Fibroblast of lung (primary cell): ENCODE measurements at places on chromosomes 16 and 17.
A peak's percentile ranks its signal among the peaks of the same experiment; 100 is the strongest.

DNA sequence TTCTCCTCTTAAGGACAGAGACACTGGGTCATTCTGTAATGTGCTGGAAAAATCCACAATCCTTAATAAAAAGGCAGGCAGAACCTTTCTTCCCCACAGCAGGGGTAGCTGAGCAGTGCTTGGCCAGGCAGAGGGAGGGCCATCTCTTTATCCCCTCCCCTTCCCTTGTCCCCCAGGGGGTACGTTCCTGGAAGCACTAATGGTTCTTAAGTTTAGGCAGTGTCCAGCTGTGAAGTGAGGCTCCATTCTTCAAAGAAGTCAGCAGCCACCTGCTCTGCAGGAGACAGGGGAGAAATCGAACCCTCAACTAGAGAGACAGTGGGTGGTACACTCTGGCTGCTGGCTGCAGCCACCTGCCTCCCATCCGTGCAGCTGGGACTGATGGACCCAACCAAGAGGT lies 533.9 kb upstream of the CDH11 start:
- DNase-seq, result no peak

GRCh38 chr17:76139801-76140660 lies 1.0 kb downstream of the FOXJ1 start:
- DNase-seq, result no peak

GRCh38 chr16:3389663-3390338 lies 11.0 kb downstream of the ZSCAN32 start:
- DNase-seq, result no peak

- DNase-seq, result no peak
These were observed 145.6 kb downstream of the CCDC182 start for GRCh38 chr17:57599271-57600045.

DNA sequence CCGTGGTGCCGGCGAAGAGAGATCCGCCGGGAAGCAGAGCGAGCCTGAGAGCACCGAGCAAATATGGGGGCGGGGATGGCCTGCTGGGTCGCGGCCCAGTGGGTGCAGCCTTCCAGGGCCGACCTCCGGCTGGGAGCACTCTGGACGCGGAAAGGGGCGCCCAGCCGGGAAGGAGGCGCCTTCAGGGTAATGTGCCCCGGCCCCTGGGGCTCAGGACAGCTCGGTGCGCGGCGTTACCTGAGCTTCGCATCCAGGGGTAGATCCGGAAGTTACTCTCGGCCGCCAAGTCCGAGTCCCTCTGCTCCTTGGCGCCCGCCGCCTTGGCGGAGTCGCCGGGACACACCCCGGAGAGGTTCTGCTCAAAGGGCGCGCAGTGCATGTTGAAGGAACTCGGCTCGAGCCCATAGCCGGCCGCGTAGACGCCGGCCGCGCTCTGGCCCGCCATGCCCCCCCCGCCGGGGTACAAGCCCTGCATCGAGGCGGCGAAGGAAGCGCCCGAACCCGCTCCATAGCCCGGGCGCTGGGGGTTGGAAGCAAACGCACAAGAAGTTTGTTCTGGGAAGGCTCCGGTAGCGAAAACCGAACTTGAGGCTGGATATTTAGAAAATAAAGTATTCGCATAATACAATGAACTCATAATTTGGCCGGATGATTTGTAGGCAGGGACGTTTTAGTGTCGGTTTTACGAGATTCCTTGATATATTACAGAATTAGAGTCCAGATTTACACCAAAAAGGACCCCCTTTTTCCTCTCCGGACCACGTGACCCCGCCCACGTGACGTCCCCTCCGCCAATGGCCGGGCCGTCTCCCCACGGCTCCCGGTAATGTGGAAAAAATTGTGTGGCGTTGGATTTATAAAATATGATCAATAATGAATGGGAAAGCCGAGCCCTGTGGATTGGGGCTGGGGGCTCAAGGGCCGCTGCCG lies at the start of gene HOXB7:
TSS of gene HOXB7 (minus strand) at position 736 of the 930 bp plus-strand sequence. CDS start at position 637, 99 bp downstream.
- DNase-seq, result peak; percentile 75

- no peak for DNase-seq
These were observed 11.1 kb downstream of the DEXI start for GRCh38 chr16:10931134-10931533.

GRCh38 chr17:39325528-39326240 lies 75.7 kb downstream of the FBXL20 start:
- DNase-seq, result no peak

DNA sequence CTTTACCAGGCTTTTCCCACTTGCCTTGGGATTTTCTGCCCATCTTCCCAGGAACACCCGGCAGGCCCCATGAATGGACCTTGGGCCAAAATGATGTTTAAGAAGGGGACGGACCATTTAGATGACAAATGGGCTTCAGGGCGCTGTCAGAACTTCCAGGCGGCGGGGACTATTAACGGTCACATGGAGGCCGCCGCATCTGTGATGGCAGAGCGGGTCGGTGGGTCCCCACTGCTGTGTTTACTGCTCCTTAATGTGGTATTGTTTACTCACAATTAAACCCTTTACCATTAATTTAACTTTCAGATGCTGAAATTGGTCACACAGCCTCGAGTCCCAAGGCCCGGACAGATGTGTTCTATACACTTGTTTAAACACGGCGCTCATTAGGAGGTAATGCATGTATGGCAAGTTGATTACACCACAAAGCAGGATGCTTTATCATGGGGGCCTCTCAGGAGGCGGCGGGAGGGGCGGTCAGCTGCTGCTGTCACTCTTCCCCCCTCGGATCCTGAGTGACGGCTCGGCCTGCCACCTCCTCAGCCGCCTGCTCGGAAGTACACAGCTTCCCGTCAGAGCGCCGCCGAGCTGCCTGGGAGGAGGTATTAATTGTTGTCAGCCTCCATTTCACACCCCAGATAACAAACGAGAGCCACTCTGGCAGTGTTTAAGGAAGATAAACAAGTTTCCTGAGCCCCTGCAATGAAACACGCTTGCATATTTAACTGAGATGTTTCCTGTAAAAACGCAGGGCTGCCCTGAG lies 83.9 kb upstream of the IRX3 start:
- no peak for DNase-seq

DNA sequence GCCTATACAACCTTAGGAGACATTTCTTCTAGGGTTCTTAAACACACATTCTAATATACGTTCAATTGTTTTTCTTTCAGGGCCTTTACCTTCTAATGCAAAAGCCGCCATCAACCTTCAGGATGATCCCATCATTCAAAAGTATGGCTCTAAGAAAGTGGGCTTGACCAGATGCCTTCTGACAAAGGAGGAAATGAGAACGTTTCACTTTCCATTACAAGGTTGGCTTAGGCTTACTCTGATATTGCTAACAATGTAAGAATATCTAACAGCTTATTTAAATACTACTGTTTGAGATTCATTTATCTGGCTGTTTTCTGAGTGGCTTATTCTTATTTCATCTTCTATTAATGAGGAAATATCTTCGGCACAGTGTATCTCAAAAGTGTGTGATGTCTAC lies 15.4 kb downstream of the REXO5 start:
- no peak for DNase-seq

DNA sequence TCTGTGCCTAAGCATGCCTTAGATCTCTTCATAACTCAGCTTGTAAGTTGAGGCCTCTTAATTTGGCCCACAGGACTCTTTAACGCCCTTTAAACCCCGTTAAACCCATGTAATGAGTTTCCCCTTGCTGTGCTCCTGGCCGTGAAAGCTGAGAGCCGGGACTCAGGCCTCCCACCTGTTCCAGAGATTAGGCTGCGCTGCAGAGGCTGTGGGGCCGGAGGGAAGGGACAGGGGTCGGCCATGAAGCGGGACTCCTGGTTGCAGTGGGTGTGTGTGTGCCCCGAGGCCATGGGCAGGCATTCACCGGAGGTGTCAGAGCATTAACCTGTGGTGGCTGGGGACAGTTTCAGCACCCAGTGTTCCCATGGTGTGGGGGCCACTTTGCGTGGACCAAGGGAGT lies 150.8 kb upstream of the IRX3 start:
- no peak for DNase-seq

GRCh38 chr17:77874303-77875050 lies 84.0 kb upstream of the TNRC6C start:
- DNase-seq, result no peak

- DNase-seq, result no peak
These were observed 26.8 kb downstream of the VMP1 start for GRCh38 chr17:59734226-59734625.

- no peak for DNase-seq
These were observed 49.6 kb downstream of the PSMD12 start for GRCh38 chr17:67316781-67317180.

DNA sequence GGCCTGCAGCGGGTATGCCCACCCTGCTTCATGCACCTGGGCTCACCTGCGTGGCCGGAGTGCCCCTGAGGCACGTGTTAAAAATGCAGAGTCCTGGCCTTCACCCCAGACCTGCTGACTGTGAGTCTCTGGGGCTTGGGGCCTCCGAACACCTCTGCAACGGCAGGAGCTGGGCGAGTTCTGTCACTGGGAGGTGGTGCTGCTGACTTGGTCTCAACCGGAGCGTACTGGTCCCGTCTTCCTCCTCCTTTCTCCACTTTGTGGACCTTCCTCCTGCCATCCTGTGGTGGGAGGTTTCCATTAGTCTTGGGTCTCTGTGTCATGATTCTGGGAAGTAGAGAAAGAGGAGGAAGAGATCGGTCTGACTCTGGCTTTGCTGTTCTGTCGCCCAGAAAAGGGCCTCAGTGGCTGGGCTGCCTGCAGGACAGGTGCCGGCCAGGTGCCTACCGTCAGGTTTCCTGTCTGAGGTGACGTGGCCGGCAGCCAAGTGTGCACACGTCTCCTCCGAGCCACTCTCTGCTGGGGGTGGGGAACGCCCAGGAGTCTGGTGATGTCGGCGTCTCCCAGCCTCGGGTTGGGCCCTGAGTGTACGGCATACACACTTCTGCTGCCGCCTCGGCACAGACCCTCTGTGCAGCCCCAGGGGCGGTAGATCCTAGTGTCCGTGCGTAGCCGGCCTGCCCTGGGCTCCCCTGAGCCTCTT lies 6.9 kb downstream of the TSC2 start:
- no peak for DNase-seq

GRCh38 chr17:74015990-74016389 lies 187.5 kb upstream of the RPL38 start:
- no peak for DNase-seq

GRCh38 chr17:30579610-30580315 lies 102.6 kb downstream of the GOSR1 start:
- DNase-seq, result no peak
